ENCODE measurements at places on chromosomes 4 and X.

GRCh38 chr4:73451981-73452747 is 16.1 kb downstream of the AFP start:
- no peak for DNase-seq

- DNase-seq = no peak
These were observed 41.2 kb upstream of the APLN start for GRCh38 chrX:129695937-129696336.

- no peak for DNase-seq
These were observed 192.0 kb downstream of the ARHGAP10 start for GRCh38 chr4:147923854-147924253.

DNA sequence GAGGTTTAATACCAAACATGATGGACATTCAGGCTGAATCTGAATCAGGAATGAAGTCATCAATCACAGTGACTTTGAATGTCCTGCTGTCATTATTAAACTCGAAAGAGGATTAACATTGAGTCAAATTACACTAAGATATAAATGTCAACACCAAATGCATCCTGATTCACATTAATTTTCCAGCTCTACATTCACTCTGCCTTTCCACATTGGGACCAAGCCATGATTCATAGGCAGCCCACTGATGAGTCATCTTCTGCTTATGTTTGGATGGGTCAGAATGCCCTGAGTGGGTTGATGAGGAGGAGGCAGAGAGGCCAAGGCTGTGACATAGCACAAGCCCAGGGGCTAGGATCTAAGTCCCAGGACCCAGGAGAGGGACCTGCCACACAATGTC is 247.6 kb upstream of the RPS6KA3 start:
- no peak for DNase-seq

DNA sequence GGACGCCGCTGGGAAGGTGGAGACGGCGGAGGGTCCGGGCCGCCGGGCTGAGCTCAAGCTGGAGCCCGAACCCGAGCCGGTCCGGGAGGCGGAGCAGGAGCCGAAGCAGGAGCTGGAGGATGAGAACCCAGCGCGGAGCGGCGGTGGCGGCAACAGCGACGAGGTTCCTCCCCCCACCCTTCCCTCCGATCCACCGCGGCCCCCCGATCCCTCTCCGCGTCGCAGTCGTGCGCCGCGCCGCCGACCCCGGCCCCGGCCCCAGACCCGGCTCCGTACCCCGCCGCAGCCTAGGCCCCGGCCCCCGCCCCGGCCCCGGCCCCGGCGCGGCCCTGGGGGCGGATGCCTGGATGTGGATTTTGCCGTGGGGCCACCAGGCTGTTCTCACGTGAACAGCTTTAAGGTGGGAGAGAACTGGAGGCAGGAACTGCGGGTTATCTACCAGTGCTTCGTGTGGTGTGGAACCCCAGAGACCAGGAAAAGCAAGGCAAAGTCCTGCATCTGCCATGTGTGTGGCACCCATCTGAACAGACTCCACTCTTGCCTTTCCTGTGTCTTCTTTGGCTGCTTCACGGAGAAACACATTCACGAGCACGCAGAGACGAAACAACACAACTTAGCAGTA is 483 bp downstream of the USP27X start:
- DNase-seq = no peak

DNA sequence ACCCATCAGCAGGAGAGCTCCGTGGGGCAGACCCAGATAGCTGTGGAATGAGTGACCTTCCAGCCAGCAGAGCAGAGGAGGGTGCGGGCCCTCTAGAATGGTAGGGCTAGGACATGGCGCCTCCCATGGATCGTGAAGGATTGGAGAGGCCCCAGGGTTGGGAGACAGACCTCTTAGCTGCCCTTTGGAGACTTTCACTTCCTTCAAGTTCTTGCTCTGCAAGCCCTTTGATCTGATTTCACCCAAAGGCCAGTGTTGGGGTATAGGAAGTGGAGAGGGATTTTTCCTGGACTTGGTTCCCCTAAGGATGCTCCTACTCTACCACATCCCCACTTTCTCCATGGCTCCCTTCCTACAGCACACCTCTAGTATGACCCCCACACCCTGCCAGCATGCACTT is 3.0 kb downstream of the SASH3 start:
- DNase-seq = no peak

- no peak for DNase-seq
These were observed 93.9 kb upstream of the IL13RA1 start for GRCh38 chrX:118633530-118633929.

GRCh38 chr4:581753-582361 is 5.8 kb upstream of the TMEM271 start:
- no peak for DNase-seq

DNA sequence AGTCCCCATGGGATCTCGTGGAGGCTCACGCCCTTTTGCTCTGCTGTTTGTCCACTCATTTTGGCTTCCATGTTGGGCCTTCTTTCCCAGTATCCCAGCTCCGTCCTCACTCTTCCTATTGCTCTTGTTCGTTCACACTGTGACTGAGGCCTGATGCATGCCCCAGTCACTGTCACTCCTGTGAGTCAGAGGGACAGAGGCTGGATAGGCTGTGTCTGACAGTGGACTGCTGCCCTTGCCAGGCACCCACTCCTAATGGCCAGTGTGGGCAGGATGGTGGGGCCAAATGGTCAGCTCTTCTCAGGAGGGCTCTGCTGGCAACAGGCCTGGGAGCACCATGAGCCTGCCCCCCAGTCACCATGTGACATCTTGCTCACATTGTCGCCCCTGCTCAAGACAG is 40.0 kb downstream of the HADH start:
- DNase-seq = no peak

- DNase-seq = no peak
These were observed 45.9 kb downstream of the CORIN start for GRCh38 chr4:47791965-47792364.

DNA sequence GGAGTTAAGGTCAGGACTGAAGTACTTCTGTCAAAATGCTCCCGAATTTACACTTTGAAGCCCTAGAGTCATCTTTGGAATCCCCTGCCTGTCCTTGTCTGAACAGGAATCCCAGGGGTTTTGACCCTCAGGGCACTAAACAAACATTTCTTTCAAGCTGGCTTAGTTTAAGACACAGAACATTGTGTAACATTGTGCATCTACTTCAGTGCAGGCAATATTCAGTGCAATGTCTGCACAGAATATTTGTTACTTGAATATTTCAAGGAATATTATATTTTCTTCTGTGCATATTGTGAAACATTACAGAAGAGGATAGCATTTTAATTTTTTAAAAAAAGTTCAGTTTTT is 763.4 kb downstream of the PCDH18 start:
- DNase-seq = no peak

DNA sequence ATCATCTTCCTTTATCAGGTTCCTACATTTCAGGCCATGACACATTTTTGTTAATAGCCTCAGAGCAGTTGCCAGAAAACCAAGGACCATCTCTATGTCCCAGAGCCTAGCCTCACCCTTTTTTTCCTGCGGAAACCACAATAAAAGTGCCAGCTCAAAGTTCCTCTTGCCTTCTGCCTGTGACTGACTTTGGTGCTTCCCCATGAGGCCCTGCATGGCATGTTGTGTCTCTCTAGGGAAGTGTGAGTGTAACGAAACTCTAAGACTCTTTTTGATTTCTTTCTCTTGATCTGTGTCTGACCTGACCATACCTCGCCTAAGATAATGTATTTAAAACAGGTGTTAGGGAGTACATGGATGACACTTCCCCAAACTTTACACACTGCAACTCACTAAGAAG is 642.3 kb upstream of the BOD1L1 start:
- DNase-seq = no peak

- no peak for DNase-seq
These were observed 854 bp downstream of the RNF113A start for GRCh38 chrX:119870626-119871131.

GRCh38 chr4:48290146-48290772 is 20.6 kb upstream of the TEC start:
- DNase-seq = no peak

DNA sequence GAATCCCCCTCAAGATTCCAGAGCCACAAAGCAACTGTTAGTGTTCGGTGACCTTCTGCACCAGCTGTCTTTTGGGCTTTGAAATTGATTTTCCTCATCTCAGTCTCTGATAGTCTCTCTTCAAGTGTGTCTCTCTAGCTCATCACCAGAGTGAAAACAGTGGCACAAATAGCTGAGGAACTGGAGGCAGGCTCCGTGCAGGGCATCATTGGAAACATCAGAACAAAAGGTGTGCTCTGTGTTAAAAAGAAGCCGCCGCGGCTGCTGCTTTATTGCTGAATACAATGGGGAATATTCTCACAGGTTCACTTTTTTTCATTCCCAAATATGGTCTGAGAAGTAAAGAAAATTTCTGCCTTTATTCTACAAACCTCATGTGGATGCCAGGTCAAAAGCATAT is 297.5 kb downstream of the DCTD start:
- DNase-seq = no peak

DNA sequence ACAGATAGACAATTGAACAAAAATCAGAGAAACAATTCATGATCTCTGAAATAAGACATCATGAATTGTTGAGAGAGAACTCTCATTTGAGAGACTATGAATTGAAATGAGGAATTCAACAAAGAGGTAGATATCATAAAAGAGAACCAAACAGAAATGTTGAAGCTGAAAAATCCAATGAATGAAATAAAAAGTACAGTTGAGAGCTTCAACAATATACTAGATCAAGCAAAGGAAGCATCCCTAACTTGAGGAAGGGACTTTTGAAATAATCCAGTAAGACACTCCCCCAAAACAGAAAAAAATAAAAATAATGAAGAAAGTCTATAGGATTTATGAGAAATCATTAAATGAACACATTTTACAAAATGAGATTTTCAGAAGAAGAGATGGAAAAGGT is 310.0 kb upstream of the PCDH10 start:
- DNase-seq = no peak

GRCh38 chr4:87087015-87087414 is 133.4 kb downstream of the KLHL8 start:
- no peak for DNase-seq

DNA sequence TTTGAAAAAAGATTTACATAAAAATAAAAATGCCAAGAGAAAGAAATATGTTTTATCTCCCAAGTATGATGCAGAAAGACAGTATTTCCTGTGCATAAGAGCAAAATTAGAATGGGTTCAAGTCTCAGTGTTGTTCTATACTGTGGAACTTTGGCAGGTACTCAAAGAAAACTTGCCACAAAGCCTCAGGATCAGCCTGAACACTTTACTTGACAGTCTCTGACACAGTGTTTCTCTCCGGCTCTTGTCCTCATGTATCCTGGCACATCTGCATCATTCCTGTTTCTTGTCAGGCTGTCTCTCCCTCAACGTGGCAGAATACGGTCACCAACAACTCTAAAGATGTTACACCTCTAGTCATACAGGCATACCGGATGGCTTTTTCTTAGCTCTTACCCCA is 273.7 kb downstream of the ARHGAP24 start:
- DNase-seq = no peak

GRCh38 chrX:153184787-153185186 is 5.7 kb downstream of the MAGEA1 start:
- DNase-seq = no peak

DNA sequence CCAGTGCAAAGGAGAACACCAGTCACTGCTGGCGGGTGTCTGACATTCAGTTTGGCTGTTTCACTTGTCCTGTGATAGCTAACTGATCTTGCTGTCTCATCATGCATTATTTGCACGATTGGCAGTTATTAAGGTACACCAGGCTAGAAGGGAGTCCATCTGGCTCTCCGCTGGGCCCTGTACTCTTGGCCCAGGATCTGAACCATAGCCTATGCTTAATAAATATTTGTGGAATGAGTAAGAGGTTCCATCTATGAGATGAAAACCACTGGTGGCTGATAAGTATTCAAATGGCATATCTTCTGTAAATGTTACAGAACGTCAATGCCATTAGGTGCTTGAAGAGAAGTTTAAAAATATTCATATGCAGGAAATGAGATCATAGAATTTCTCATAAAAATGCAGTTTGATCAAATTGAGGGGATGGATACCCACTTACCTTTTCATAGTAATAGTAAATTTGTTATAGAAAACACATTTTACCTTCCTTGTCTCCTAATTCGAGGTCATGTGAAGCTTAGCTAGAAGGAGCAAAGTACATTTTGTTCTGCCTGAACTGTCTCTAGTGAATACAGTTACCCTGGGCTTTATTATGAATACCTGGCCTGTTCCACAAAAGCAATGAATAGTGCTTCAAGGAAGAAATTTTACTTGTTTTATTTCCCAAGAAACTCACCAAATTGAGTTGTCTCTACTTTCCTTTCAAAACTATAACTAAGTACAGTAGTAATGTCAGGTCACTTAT is 213.5 kb downstream of the CBR4 start:
- no peak for DNase-seq

DNA sequence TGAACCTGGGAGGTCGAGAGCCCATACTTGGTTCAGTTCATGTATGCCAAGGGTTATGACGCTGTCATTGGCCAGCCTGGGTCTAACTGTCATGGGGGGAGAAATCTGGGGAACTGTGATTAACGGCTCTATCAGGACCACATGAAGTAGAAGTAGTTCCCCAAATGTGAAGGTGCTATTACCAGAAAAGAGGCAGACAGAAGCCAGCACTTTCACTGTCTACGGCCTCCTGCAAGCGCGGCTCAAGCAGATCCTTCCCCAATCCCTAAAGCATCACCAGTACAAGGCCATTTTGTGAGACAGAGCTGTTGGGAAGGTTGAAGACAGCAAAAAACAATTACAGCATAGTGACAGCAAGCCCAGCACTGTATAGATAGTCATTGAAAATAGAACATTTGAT is 37.5 kb downstream of the HOPX start:
- no peak for DNase-seq

DNA sequence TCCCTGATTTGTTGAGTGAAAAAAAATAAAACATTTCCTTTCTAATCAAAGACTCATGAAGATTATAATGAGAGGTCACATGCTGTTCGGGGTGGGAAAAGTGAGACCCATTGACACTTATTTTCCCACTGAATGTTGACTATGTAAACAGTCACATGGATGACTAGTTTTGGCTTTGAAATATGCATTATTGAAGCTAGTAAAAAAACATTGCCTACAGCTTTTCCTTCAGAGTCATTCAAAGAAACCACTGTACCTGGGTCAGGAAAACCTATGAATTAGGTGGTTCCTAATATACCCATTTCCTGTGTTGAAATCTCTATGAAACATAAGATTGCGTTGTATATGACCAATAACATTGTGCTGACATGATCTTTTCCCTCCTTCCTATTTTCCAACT is 251.2 kb downstream of the CFAP299 start:
- no peak for DNase-seq

- DNase-seq = no peak
These were observed 46.2 kb downstream of the STAP1 start for GRCh38 chr4:67604749-67605148.

Measured in stimulated activated CD8-positive, alpha-beta memory T cell treated with anti-CD3 and anti-CD28 coated beads, Interleukin-15, amount 100 ng/mL, for 4 hours (primary cell).